ENCODE measurements at places on chromosomes 11 and 22.

DNA sequence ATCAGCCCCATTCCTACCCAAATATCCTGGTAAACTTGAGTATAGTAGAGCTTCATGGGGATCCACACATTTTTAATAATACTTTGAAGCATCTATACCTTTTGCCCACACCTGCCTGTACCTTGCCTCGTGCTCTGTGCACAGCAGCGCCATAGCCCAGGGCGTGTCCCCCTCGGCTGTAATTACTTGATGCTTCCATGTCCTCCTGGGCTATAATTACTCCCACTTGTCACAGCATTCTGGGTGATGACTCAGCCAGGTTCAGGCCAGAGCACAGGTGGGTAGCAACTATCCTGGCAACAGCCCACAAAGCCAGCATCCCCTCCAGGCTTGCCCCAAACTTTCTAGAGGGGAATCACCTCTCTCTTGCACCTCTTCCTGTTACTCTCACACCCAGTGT lies 23.7 kb upstream of the SLC36A4 start:
- DNase-seq, result peak; percentile 67

DNA sequence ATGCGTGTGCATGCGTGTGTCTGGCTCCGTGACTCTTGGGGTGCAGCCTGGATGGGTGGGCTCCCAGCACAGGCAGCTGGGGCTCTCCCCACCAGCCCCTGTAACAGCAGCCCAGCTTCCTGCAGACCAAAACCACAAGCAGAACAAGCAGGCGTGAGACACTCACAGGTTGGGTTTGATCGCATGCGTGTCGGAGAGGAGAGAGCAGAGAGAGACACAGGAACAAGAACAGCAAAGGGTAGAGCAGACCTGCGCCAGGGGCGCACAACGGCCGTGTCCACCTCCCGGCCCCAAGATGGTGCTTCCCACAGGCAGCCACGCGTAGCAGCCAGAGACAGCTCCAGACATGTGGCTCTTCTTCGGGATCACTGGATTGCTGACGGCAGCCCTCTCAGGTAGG lies at the start of gene CD6:
Gene CD6 (plus strand): TSS at position 161 of the 400 bp plus-strand sequence. CDS start 186 bp downstream, at position 347.
- DNase-seq, result no peak

DNA sequence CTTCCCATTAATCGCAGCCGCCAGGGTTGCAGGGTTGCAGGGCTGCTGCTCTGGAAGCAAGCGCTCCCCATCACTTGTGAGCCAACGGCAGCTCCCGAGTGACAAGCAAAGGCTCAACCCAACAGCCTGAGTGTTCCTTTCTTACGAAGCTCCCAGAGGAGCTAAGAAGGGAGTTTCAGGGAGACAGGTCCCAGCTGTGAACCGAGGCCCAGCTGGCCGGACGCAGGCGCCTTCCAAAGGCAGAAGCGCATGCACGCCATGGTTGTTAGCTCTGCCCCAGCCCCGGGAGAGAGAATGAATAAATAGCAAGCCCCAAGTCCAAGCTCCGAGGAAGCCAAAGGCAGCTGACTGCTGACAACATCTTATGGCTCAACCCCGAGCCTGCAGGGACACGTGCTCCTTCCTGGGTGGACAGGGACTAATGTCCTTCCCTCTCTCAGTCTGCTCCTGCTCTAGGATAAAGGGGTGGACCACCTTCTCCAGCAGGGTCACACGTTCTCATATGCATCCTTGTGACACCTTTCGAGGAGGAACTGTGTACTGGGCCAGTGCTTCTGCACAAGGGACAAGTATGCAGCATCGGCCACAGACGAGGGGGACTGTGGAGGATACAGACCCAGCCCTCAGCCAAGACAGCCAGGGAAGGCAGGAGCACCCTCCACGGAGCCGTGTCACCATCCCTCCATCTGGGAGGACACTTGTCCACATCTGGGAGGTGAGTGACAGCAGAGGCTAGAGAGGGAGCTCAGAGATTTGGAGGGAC lies 29.9 kb downstream of the SHANK2 start:
- no peak for DNase-seq

DNA sequence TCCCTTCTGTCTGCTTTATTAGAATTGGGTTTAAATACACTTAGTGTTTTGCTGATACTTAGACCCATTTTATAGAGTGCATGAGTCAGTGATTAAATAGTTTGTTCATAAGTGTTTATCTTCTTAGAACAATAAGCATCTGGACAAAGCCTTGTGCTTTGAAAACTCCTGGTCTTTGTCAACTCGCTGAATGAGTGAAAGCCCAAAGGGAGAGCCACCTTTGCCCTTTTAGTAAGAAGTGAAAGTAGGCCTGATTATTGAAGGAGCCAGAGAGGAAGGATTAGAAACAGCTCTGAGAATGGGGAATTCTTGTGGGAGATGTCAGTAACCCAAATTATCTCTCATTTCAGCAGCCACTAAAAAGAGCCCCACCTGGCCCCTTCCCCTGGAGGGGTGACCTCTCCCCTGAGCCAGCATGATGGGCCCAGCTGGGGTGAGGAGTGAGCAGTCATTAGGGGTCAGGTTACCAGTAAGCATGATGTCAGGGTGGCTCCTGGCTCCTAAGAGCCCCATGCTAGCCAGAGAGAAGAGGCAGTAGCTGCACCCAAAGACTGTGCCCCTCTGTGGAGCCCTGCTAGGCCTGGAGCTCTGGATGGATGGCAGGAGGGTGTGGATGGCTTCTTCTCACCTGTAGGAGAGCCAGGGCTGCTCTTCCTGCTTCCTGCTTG lies 125.1 kb upstream of the E2F8 start:
- no peak for DNase-seq

DNA sequence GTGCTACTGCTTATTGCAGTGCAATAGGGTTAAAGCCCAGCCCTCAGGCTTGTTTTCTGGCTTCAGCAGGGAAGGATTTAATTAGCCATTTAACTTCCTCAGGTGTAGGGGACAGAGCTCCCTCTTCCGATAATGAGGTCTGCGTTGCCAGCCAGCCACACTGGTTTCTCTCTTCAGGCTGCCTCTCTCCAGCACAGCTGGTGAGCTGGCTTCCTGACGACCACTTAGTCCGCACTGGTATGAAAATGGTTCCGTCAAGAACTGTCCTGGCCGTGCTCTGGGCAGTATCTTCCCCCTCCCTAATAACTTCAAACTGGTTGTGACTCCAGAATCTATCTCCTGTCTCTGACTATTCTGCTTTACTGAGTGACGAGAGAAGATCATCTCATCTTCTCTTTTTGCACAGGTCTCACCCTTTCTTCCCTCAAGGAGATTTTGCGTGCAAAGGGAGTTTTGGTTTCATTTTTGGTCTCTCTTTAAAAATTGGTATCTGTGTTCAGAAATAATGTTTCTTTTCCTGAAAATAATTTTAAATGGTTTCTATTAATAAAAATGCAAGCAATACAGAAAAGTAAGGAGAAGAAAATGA lies 49.2 kb downstream of the CNTN5 start:
- no peak for DNase-seq

DNA sequence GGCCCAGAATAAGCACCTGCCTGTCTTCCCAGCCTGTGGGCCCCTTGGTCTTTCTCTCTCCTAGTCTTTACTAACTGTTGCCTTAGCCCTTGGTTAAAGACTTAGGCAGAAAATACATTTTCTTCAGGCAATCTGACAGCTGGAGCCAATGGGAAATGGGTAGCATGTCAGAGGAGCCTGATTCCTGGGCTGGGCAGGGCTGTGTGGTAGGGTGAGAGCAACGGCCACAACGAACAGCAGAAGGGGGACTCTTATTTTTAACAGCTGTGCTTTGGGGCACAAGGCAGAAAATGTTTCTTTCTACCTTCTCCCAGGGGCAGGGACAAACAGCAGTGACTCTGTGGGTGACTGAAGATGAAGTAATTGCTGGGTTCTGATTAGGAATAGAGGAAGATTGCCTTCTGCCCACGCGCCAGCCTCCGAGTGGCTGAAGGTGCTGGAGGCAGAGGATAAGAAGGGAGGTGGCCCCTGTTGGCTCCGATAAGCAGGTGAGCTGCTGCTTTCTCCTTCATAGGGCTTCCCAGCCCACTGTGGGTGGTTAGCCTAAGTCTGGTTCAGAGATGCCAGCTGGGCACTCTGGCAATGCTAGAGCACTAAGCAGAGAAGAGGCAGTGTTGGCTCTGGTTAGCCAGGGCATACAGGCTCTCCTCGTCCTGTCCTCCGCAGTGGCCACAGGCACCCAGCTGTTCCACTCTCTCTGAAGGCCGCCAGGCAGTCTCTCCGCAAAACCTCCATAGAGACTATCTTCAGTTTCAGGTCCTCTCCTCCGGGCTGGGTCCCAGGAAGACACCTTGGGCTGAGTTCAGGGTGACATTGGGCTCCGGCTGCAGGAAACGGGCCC lies 1.5 kb downstream of the YPEL4 start:
- no peak for DNase-seq

GRCh38 chr22:45196308-45196707 lies 32.6 kb downstream of the NUP50 start:
- no peak for DNase-seq

DNA sequence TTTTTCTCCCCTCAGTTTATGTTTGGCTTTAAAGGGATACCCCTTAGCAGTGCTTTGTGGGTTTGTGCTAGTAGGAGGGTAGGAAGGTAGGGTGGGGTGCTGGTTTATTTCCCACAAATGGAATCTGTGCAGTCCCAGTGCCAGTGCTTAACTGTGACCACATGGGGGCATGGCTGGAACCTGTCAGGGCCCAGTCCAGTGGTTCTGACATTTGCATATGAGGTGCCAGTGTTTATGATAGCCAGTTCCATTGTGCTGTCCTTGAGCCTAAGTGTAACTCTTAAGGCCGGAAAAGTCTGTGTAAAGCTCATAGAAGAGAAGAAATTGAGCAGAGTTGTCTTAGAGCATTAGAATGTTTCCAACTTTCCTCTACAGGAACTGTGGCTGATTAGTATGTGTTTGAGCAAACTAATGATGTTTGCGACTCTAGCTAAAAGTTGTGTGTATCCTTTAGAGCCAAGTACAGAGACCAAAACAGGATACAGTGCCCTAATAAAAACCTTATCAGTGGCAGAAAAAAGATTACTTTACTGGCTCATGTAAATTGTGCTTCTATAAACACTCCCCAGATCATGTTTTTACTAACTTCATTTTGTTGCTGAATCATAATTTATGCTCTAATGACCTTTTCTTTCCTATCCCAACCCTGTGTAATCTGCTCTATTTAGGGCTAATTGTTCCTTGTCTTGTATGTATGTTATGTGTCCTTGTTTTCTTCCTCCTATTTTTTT lies 38.1 kb downstream of the DIXDC1 start:
- DNase-seq, result no peak

GRCh38 chr22:49608660-49609059 lies 219.0 kb downstream of the BRD1 start:
- no peak for DNase-seq

- DNase-seq, result no peak
These were observed 126.0 kb upstream of the MTNR1B start for GRCh38 chr11:92843455-92843854.

DNA sequence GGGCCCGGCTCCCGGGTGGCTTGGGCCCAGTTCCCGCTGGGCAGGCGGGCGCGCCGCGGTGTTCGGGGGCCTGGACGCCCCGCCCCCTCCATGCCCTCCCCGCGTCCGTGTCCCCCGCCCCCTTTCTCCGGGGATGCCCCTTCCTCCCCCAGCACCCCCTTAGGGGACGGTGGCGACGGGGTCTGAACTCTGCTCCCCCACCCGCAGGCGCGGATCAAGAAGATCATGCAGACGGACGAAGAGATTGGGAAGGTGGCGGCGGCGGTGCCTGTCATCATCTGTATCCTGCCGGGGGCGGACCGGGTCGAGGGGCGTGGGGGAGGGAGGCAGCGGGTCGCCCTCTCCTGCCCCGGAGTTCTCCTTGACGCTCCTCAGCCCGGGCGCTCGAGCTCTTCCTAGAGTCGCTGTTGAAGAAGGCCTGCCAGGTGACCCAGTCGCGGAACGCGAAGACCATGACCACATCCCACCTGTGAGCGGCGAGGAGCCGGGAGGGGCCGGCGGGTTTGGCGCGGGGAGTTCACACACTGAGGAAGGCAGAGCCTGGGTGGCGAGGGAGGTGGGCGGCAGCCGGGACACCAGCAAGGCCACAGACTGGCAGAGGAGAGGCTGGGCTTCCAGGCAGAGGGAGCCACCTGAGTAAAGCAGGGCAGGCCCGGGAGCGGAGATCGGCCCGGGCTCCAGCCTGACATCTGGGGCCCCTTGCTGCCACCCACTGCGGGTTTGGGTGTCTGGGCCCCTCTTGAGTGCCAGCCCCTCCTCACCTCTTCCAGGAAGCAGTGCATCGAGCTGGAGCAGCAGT lies 546 bp downstream of the DRAP1 start:
- peak; percentile 50 for DNase-seq

DNA sequence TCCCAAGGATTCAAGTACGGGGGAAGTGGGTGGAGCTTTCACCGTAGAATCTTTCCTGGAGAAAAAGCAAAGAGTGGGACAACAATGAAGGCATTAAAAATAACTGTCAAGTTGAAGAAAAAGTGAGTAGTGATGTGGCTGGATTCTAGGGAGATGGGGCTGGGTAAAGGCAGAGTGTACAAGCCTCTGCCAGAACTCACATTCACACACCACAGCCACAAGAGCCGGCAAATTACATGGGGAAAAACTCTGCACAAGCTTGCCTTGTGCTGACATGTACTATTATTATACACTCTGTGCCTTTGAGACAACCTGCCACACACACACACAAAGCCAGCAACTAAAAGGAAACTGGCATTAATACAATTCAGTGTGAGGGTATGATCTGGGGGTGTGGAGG lies 182.6 kb downstream of the LARGE1 start:
- no peak for DNase-seq

DNA sequence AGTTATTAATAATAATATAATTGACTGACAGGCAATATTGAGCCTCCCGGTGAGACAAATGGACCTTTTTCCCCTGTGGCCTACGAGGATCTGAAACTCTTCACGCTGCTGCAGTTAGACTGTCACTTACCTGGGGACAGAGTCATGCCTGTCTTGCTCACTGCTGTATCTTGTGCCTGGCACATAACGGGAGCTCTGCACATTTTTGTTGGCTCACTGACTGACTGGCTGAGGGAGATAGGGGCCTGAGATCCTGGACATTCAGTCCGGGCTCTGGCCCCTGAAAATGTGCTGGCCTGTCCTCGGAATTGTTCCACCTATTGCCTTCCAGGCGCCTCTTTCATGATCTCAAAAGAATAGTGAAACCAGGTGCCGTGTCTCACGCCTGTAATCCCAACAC lies 743 bp upstream of the CD3D start:
- DNase-seq, result no peak

- peak; percentile 66 for DNase-seq
These were observed 18.4 kb downstream of the KCNQ1 start for GRCh38 chr11:2462986-2463765.

- peak; percentile 23 for DNase-seq
These were observed at the start of gene RAB3IL1 for GRCh38 chr11:61917334-61918109. Gene RAB3IL1, minus strand, starts transcription at chr11:61917566. Its CDS starts 199 bp downstream, at chr11:61917367.

Data from SW480 (cell line).